ENCODE measurements at places on chromosomes 13 and 19. TPM values are rescaled to one million over a fixed set of nuclear protein-coding genes. Genes with fewer than 3 reads are reported as not detected.
A peak's percentile ranks its signal among the peaks of the same experiment; 100 is the strongest.

- no peak for DNase-seq
Measured at GRCh38 chr13:88360761-88361160, 689.6 kb downstream of the SLITRK5 start.

DNA sequence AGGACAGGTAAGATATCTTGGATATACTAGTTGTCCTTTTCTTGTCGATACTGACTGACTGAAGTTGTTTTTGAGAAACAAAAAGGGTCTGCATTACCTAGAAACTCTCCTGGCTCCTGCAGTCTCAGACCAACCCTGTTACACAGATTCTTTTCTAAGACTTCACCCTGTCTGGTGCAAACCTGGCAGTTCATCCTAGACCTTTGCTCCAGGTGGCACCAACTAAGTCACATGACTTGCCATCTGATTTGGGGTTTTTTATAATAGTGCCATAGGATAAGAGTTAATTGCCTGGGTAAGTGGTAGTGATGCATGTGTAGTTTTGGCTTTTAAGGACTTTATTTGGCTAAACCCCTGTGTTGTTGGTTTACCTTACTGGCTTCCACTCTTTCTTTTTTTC, 14.3 kb downstream of the CHAMP1 start:
- no peak for DNase-seq

DNA sequence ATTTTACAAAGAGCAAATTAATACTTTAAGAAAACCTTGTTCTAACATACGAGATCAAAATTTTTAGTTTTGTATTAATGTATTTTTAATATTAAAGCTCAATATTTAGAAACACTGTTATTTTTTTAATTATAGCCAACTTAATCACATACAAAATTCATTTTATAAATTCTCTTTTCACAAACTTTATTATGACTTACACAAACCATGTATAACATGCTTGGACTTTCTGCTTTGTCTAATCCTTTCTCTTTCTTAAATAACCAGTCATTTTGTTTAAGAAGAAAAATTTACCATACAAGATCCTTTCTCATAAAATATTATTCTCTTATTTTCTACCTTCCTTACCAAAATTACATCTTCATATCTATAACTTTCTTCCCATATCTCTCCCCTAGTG, 62.2 kb downstream of the CYSLTR2 start:
- DNase-seq = no peak

The ANO8 gene
- 2.8 TPM for total RNA-seq

DNA sequence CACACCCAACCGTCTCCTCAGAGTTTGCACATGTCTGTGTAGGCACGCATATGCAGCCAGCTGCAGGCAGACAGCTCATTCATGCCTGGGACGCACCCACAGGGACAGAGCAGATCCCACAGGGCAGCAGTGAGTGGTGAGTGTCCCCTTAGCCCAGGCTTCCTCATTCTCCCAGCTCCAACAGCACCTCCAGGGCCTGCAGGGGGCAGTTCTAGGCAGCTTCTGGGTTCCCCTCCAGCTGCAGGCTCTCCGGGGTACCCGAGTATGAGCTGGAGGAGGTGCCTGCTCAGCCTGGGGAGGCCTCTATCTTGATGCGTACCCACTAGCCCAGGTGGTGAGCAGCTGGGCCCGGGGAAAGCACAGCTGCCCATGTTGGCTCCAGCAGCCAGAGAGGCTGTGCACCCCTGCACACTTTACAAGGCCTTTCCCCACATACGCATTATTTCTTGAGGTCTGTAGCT, 1.3 kb upstream of the SHANK1 start:
- DNase-seq = peak; percentile 94

DNA sequence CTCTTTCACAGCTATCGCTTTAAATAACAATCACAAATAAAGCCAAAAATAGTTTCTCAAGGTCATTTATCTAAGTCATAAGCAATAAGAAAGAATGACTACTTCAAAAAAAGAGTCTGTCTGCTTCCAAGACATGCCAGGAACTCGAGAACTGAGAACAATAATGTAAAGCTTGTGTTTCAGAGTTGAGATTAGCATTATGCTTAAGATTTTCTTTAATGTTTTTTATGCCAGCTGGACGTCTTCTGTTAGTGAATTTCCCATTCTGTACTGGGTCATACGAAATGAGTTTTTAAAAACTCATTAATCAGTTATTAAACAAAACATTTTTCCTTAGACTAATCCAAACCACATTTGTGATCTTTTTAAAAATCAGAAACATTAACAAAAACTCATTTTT, 3.2 kb upstream of the SPRYD7 start:
- DNase-seq = no peak

The CCDC194 gene
- total RNA-seq = not detected

DNA sequence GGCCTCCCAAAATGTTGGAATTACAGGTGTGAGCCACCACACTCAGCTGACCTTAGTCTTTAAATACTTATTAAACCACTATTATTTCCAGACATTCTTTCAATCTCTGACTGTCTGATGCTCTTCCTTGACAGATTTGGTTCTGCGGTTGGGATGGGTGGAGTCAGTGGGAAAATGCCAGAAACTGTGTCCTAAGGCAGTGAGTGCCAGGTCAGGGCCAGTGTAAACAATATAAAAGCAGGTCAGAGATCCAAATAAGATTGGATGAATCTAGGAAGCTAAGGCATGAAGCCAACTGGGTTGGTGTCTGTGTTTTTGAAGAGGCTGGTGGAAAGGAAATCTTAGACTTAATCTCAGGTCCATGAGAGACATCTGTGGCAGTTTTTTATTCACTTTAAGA, 74.7 kb downstream of the KLF5 start:
- DNase-seq = peak; percentile 34

DNA sequence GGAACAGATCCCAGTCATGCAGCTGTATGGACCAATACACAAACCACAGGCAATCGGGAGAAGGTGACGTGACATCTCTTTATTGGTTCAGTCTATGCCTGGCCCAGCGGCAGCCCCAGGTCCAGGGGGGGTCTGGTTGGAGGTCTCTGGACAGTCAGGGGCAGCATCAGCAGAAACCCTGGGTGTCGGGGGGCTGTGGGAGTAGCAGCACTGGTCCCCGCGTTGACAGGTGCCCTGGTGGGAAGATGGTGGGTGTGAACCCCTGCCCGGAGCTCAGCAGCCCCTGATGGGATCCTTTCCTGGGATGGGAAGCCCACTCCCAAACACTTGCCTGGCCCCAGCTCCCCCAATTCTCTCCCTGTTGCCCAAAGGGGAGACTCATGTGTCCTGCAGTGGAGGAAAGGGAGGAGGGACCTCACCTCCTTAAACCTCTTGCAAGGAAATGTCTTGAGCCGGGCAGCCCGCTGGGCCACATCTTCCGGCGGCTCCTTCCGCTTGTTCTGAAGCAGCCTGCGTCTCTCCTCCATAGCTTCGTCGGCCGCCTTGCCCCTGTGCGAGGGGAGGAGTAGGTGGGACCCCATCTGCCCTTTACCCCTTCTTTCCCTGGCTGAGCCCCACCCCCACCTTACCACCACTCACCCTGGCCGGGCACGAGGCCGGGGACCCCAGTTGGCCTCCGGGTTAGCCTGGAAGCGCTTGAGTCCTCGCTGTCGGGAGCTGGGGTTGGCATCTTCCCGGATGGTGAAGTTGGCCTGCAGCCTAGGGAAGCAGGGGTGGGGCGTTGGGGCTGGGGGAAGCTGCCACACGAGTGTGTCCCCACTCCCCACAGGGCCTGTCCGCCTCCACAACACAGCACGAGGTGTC, 2.4 kb upstream of the LYL1 start:
- no peak for DNase-seq

DNA sequence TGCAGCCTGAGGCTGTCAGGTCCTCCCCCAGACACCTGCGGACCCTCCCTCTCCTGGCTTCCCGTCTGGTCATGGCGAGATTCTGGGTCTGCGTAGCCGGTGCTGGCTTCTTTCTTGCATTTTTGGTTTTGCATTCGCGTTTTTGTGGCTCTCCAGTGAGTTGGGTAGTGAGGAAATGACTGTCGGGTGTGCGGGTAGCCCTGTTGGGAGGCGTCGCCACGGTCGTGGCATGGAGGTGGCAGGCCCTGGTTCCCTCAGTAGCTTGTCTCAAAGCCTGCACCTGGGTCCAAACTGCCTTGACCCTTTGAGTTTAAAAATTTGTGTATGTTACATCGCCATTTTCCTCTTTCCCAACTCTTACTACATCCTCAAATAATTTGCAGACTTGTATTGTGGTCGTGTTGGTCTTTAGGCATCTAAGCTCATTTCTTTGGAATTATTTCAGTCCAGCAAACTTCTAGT, 344 bp downstream of the NHLRC3 start:
- DNase-seq = peak; percentile 58

DNA sequence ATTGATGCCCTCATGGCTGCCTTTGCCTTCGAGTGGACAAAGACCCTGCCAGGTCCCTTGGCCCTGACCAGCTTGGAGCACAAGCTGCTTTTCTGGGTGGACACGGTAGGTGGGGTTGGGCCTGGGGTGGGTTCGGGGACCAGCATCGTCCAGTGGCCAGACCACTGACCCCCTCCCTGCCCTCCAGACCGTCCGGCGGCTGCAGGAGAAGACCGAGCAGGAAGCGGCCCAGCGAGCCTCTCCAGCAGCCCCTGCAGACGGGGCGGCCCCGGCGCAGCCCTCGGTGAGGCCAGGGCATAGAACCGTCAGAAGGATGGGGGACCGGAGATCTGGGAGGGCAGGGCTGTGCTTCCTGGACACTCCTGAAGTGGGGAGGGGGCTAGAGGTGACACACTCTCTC, 10.6 kb downstream of the CAMSAP3 start:
- no peak for DNase-seq

The FAM32A gene
- 120 TPM for total RNA-seq

- no peak for DNase-seq
Measured at GRCh38 chr13:103006641-103007426, 59.4 kb downstream of the SLC10A2 start.

Data from GM23248 (cell line).